ENCODE measurements at places on chromosomes 11 and 22.

DNA sequence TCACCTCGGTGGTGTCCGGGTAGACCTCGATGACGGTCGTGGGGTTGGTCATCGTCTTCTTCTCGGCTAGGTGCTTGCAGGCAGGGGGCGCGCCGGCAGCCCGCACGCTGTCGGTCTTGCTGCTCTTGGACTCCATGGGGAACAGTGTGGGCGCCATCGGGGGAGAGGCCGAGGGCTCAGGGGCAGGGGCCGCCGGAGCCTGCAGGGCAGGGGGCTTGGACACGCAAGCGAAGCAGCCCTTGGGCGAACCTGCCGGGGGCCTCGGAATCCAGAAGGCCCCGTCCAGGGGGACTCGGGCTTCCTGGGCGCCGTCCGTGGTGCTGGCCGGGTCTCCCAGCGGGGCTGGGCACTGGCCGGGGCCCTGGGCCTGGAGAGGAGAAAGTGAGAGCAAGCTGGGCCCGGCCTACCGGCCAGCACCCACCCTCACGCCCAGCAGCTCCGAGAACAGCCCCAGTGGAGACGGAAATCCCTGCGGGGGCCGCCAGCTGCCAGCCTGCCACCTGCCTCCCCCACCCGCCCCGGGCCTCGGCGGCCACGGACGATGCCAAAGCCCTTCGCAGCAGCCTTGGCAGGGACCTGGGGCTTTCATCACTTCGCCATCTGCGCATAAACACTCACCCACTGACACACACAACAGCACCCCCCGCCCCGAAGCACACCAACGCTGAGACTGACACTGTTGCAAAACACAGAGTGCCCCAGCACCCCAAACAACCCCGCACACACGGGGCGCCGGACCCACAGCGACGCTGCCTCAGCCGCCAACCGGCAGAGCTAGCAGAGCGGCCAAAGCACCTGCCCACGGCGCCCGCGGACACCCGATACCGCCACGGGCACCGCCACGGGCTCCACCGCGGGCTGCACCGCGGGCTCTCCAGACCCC is 2.4 kb downstream of the IFITM10 start:
- DNase-seq: no peak

DNA sequence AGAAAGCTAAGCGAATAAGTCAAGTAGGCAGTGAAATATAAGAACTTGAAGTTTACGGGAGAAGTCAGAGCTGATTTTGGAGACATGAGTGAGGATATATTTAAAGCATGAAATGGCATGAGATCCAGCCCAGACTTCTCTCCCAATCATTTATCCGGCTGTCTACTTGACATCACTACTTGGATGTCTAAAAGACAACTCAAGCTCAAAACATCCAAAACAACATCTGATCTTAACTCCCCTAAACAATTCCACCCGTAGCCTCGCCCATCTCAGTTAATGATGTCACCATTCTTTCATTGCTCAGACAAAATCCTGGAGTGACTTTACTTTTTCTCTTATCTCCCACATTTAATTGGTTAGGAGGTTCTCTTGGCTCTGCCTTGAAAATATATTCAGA is 44.5 kb downstream of the WEE1 start:
- no peak for DNase-seq

GRCh38 chr22:24433828-24434470 is 6.5 kb downstream of the ADORA2A start:
- no peak for DNase-seq

DNA sequence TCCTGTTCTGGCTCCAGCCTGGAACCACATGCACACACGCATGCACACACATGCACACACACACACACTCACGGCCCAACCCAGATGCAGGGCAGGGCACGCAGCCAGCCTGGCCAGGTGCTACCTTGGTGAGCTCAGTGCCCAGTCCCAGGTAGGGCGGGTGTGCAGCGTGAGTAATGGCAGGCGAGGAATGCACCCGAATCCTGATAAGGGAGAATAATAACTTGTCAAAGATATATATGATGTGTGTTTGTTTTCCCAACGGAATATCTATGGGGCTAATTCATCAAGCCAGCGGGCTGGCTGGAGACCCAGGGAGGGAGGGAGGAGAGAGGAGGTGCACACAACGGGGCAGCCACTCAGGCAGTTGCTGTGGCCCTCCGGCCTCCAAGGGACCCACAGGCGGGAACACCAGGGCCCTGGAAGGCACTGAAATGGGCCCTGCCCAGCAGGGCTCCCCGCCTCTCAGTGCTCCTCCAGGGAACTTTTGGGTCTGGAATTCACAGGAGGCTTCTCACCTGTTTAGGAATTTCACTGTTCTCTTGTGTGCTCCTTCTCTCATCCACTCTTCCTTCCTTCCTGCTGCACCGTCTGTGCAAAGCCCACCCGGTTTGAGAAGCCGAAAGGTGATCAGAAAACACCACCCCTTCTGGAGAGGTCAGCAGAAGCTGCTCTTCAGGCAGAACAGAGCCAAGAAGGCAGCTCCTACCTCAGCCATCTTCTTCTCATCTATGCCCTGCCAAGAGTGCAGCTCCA is 79.0 kb downstream of the BUD13 start:
- DNase-seq: peak; percentile 95

GRCh38 chr11:37282367-37282766 is 684.3 kb upstream of the RAG2 start:
- DNase-seq: no peak

GRCh38 chr11:41955066-41955465 is 495.6 kb upstream of the LRRC4C start:
- no peak for DNase-seq

Measured in keratinocyte (primary cell).